Smooth muscle cell of the brain vasculature (primary cell): ENCODE measurements at places on chromosomes 16 and 17.

DNA sequence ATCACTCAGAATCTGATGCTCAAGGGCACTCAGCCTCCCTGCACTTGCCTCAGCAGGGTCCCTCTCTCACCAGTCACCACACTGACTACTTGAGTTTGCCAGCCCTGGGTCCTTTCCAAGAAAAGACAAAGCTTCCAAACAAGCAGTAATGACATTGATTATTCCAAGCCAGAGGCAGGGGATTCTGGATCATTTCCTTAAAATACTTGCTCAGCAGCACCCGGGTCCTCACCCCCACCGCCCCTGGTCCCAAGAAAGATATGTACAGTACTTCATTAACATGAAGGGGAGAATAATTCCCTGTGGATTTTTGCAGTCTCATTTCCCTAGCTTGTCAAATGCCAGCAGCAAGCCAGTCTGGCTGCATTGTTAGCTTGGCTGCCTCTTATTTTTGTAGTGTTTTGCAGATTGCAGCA lies 83.2 kb upstream of the GNAO1 start:
- no peak for DNase-seq

- no peak for DNase-seq
Observed at GRCh38 chr16:2751577-2752034, 832 bp upstream of the SRRM2 start.

DNA sequence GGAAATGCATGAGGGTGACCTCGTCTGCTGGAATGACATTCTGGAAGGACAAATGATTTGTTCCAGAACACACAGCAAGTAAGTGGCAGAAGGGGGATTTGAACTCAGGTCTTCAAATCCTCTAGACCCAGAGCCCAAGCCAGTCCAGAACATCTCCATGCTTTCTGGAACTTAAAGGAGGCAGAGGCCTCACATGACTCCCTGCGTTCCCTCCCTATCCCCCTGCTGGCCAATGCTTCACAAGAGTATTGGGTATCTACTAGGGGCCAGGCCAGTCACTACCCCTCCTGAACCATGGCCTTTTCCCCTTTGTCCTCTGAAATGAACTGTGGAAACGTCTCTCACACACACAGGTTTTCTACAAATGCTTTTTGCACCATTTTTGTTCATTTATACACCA lies 7.6 kb upstream of the BEAN1 start:
- no peak for DNase-seq

GRCh38 chr17:64117981-64118979 lies 11.7 kb downstream of the ERN1 start:
- DNase-seq: no peak

DNA sequence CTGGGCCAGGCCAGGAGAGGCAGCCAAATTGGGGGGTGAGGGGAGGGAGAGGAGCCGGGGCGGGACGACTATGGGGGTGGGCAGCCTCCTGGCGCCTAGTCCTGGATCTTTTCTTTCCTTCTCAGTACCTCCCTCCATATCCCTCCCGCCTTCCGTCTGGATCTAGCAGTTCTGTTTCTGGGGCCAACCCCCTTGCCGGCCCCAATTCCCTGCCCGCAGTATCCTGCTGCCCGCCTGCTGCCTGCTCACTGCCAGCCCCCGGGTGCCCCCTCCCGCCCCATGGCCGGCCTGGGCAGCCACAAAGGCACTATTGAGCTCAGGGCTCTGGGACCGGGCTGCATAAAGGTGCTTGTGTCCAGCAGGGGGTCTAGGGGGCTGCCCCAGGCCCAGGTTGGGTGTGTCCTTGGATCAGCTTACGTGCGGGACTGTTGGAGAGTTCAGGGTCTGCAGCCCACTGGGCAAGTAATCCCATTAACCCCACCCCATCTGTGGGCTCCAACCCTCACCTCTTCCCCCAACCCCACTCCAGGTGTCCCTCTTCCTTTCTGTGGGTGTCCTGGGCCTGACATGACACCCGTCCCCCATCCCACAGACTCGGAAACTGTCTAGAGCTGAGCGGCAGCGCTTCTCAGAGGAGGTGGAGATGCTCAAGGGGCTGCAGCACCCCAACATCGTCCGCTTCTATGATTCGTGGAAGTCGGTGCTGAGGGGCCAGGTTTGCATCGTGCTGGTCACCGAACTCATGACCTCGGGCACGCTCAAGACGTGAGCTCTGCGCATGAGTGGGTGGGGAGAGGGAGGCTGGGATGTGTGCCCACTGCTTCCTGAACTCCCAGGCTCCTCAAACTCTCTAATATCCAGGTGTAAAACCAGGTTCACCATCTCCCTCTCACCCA lies 2.0 kb downstream of the WNK4 start:
- DNase-seq: no peak

- DNase-seq: no peak
Observed at GRCh38 chr17:47878203-47879027, 17.6 kb upstream of the SP2 start.

- DNase-seq: no peak
Observed at GRCh38 chr17:11109106-11109505, 131.9 kb upstream of the SHISA6 start.

DNA sequence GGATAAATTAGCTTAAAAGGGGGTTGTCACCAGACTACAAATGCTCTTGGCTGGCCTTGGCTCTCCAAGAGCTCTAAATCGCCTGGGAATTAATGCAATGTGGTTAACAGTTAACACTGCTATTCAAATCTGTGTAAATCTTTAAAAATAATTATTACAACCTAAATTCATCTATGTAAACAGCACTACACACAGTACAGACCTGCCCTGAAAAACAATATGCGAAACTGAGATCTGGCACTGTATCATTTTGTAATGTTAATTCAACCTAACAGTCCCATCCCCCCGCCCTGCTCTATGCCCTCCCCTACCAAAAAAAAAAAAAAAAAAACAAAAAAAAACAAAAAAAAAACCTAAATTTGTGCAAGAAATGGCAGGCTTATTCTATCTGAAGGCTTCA lies 40.9 kb downstream of the DCUN1D3 start:
- no peak for DNase-seq

GRCh38 chr16:85541619-85541979 lies 71.5 kb upstream of the GSE1 start:
- no peak for DNase-seq

GRCh38 chr17:4440021-4440420 lies 6.3 kb downstream of the SPNS3 start:
- no peak for DNase-seq

DNA sequence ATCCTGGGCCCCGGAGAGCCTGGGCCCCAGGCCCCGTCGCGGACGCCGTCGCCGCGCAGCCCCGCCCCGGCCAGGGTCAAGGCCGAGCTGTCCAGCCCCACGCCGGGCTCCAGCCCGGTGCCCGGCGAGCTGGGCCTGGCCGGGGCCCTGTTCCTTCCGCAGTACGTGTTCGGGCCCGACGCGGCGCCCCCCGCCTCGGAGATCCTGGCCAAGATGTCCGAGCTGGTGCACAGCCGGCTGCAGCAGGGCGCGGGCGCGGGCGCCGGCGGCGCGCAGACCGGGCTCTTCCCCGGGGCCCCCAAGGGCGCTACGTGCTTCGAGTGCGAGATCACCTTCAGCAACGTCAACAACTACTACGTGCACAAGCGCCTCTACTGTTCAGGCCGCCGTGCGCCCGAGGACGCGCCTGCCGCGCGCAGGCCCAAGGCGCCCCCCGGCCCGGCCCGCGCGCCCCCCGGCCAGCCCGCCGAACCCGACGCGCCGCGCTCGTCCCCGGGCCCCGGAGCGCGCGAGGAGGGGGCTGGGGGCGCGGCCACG lies 36.8 kb upstream of the ZC3H18 start:
- no peak for DNase-seq

DNA sequence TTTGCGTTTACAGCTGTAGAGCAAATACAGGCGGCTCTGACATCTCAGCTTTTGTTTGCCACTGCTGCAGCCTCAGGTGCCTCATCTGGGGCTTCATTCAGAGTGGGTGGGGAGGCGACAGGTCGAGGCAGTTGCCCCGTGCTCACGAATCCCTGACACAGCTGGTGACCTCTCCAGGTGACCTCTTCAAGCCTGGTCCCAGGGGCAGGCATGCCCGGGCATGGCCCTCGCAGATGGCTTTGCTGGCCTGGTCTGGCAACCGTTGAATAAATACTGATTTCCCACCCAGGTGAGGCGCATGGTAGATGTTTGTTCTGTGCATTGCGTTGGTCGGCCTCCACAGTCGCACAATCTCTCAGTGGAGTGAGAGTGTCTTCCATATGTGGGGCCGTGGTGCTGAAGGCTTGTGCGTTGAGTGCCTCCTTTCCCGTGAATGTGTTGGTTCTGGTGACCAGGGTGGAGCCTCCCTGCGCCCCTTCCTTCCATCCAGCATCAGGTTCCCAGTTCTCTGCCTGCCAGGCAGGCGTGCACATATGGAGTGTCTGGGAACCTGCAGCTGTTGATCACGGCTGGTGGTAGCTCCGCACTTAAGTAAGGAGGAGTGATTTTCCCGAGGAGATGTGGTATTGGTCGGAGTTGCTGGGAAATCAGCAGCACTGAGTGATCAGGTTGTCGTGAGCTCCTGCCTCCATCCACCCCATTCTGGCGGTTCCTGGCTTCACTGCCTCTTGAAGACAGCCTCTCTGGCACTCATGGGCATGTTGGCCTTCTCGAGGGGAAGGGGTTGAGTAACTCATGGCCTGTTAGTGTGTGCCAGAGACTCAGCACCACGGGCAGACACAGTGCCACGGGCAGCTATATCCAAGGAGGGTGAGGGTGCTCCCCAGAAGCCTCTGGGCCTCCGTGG lies 149.7 kb downstream of the RPTOR start:
- no peak for DNase-seq

GRCh38 chr17:30717291-30718098 lies 107.0 kb downstream of the CRLF3 start:
- DNase-seq: no peak

GRCh38 chr17:45888392-45888791 lies 6.0 kb upstream of the MAPT start:
- no peak for DNase-seq

GRCh38 chr17:69900829-69901228 lies 174.2 kb upstream of the KCNJ16 start:
- DNase-seq: no peak

DNA sequence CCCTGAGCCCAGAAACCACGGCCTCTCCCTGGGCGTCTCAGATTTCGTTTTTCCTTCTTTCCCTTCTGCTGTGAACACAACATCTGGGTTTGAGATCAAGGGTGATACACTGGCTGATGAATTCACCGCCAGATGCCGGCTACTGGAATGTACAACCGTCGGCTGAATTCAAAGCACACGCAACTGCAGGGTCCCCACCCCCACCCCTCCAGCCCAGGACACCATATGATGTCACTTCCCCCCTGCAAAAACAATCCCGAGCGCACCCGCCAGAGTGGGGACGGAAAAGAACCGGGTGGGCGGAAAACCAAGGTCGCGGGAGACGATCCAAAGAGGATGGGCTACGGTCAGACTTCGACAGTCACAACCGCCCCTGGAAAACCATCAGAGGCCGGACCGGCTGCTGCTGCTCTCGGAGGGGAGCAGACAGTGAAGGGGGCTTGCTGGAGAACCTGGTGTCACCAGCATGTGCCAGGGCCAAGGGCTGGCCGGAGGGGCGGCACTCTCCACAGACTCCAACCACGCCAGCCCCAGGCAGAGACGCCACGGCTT lies 23.3 kb downstream of the CEP295NL start:
- peak; percentile 77 for DNase-seq

GRCh38 chr16:58306327-58306726 lies 11.5 kb upstream of the PRSS54 start:
- DNase-seq: no peak

GRCh38 chr17:2954898-2955445 lies 108.4 kb downstream of the OR1D5 start:
- DNase-seq: peak; percentile 54

DNA sequence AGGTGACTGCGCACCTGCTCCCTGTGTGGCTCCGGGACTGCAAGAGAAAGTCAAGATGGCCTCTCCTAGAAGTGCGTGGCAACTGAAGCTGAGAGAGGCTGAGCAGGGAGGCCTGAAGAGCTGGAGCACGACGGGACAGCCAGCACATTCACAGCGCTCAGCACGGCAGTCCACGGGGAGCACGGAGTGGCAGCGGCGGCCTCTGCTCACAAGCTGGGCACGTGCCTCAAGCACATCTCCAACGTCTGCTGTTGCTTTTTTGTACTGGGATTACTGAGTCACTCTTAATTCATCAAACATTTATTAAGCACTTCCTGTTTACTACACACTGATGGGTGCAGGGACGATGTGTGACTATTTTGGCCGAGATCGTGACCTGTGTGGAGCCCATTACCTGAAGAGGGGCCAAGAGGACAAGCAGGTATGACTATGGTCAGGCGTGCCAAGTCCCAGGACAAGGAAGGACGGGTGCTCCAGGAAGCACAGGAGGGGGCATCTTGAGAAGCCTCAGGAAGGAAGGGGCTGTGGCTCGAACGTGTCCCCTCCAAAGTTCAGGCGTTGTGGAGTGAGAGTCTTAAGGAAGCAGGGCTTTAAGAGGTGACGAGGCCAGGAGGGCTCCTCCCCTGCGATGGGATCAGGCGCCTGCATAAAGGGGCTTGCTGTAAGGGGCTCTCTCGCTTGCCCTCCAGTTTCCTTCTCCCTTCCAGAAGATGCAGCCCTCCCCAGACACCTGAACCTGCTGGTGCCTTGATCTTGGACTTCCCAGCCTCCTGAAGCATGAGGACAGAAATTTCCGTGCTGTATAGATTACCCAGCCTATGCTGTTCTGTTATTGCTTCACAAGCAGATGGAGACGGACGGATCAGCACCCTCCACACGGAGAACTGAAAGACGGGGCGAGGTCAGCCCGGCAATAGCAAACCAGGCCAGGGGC lies 105.8 kb downstream of the ADCY9 start:
- DNase-seq: no peak

DNA sequence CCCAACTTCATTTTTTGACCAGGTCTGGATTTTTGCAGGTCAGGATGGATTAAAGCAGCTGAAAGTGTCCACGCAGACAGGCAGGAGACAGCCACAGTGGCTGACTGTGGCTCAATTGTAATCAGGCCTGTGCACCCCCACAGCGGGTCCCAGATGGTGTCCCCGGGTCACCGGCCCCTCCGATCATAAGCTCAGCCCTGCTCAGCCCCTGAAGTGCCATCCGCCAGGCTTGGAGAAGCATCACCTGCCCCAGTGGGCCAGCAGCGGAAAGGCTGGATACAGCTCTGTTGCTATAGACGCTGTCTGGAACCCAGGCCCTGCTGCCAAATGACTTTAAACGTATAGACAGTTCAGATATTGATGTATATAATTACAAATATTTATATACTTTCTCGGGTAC lies 60.6 kb downstream of the RPH3AL start:
- DNase-seq: no peak

GRCh38 chr16:83306961-83307593 lies 500.7 kb upstream of the HSBP1 start:
- DNase-seq: no peak

GRCh38 chr16:81481207-81481821 lies 36.7 kb downstream of the CMIP start:
- DNase-seq: no peak

DNA sequence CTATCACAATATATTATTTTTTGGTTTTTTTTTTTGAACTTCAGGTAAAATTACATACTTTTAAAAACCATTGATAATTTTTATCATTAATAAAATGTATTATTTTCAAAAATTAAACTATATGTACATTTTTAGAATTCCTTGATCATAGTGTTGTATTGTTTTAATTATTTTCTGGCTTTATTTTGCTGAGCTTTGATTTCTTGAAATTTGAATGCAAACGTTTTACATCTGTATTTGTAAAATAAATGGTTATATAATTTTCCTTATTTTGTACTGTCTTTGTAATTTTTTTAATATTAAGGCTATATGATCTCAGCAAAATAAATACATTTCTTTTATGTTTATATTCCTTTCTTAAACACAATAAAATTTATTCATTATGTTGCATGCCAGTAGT lies 125.6 kb downstream of the KIF2B start:
- DNase-seq: no peak
